ENCODE measurements at places on chromosomes 1 and 21. TPM values are rescaled to one million over a fixed set of nuclear protein-coding genes. Genes with fewer than 3 reads are reported as not detected.

The RNF186 gene
- not detected for total RNA-seq

The ARTN gene
- under 0.01 TPM for total RNA-seq

The PTPN7 gene
- not detected for total RNA-seq

The LYPD8 gene
- not detected for total RNA-seq

The TTC22 gene
- total RNA-seq, result not detected

The ZNF692 gene
- 20.6 TPM for total RNA-seq

The FCMR gene
- total RNA-seq, result not detected

The PROX1 gene
- 0.37 TPM for total RNA-seq

The MUTYH gene
- total RNA-seq, result 17.0 TPM

The OPRD1 gene
- total RNA-seq, result not detected

The IVNS1ABP gene
- total RNA-seq, result 23.9 TPM

The FAM76A gene
- 12.9 TPM for total RNA-seq

The CLEC20A gene
- not detected for total RNA-seq

The ARHGEF10L gene
- total RNA-seq, result 17.2 TPM

The CYYR1 gene
- not detected for total RNA-seq

The PAX7 gene
- not detected for total RNA-seq

The CCDC27 gene
- not detected for total RNA-seq

The TTC24 gene
- not detected for total RNA-seq

The CRNN gene
- total RNA-seq, result not detected

The DIPK1A gene
- total RNA-seq, result 5.9 TPM

The CTSS gene
- total RNA-seq, result 5.5 TPM

The ANKRD45 gene
- total RNA-seq, result not detected

The RGS7 gene
- 2.0 TPM for total RNA-seq

The ERG gene
- under 0.01 TPM for total RNA-seq

The IL22RA1 gene
- total RNA-seq, result 0.37 TPM

The TMPRSS15 gene
- not detected for total RNA-seq

The C1orf115 gene
- total RNA-seq, result 0.37 TPM

The INKA2 gene
- total RNA-seq, result 8.0 TPM

The TP73 gene
- total RNA-seq, result not detected

The PTGER3 gene
- 0.37 TPM for total RNA-seq

The TSPEAR gene
- total RNA-seq, result not detected

The GPR25 gene
- total RNA-seq, result not detected

The SELENBP1 gene
- 25.0 TPM for total RNA-seq

The LEFTY1 gene
- total RNA-seq, result not detected
